HEK293T (cell line): ENCODE measurements at places on chromosomes 16 and 17.

GRCh38 chr16:74462361-74462760 is 41.1 kb upstream of the CLEC18B start:
- DNase-seq: no peak

DNA sequence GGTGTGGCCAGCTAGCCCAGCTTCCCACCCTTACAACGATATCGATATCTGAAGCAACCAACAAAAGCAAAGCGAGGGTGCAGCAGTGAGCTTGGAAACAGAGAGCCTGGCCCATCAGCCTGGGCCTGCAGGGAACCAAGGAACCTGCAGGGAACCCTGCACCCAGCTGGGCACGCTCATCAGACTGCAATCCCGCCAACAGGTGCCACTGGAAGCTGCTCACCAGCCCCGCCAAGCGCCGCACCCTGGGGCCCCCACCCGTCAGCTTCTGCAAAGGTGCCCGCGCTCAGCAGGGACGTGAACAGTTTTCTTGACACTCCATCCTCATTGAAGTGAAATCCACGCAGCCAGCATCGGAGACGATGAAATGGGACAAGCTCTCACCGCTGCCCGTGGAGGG is 250.7 kb downstream of the RBFOX3 start:
- DNase-seq: no peak

DNA sequence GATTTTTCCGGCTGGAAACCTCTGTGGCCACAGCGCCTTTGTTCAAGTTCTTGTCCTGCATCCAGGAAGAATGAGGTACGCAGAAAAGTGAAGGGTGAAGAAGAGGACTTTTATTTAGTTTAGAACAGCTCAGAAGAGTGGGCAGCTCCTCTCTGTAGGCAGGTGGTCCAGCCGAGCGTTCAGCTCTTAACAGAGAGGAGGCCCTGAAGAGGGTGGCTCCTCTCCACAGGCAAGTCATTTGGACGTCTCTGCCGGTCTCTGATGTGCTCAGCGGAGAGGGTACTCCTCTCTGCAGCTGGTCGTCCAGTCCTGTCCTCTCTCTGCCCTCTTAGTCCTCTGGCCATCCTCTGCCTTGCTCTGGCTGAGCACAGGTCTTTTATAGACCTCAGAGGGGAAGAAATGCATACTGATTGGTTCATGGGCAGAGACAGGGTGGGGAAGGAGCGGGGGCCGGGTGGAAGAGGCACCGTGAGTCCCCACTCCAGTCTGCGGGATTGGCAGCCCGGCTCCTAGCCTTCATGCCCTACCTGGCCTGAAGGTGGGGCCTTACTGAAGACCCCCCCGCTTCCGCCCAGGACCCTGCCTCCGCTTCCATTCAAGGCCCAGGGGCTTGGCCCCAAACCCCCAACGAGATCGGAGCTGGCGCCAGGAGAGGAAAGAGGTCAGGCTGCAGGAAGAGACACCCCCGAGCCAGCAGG is 70.0 kb upstream of the NKD1 start:
- no peak for DNase-seq

- no peak for DNase-seq
Measured at GRCh38 chr17:29379084-29379991, 10.8 kb upstream of the TAOK1 start.

- no peak for DNase-seq
Measured at GRCh38 chr17:57257895-57258851, 1.9 kb downstream of the MSI2 start.

- DNase-seq: no peak
Measured at GRCh38 chr17:2964370-2964769, 99.0 kb downstream of the OR1D5 start.

DNA sequence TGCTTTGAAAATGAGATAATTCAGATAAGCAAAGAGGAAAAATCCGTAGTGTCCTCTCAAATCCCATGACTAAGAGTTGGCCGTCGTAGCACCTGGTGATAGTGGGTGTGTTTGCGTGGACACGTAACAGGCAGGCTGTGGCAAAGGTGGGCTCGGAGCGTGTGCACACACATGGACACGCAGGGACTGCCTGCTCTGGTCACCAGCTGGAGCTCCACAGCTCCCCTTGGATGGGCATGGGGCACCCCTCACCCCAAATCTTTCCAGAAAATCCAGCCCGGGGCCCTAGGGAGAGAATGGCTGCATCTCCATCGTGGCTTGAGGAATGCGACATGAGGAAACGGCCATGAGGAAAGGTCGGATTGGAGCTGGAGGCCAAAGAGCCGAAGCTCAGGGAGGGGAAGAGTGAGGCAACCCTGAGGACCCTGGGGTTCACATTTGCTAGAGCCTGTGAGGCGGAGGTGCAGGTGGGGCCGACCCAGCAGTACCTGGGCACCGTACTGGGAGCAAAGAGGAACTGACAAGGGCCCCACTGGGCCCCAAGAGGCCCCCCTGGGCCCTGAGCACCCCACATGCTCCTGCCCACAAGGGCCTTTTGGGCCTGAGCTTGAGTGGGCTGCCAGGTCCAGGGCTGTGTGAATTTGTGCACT is 51.6 kb downstream of the DNAH17 start:
- DNase-seq: no peak

- peak; percentile 48 for DNase-seq
Measured at GRCh38 chr17:59620518-59621259, 994 bp downstream of the CLTC start.

DNA sequence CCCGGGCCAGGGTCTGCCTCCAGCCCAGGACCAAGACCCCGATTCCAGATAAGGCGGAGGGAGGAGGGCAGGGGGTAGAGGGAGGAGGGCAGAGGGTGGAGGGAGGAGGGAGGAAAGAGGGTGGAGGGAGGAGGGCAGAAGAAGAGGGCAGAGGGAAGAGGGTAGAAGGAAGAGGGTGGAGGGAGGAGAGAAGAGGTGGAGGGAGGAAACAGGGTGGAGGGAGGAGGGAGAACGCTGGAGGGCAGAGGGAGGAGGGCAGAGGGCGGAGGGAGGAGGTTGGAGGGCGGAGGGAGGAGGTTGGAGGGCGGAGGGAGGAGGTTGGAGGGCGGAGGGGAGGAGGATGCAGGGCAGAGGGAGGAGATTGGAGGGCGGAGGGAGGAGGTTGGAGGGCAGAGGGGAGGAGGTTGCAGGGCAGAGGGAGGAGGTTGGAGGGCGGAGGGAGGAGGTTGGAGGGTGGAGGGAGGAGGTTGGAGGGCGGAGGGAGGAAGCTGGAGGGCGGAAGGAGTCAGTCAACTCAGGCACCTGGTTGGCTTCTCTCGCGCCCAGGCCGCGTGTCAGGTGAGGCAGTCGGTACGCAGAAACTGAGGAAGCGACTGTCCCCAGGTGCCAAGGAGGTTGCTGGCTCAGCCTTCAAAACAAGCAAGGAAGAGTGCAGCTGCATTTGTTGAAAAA is 65.2 kb downstream of the KLHDC4 start:
- DNase-seq: no peak

- DNase-seq: peak; percentile 82
Measured at GRCh38 chr16:56191156-56191815, at the start of gene GNAO1. GNAO1 (plus strand) TSS chr16:56191489; CDS start chr16:56192236, 747 bp downstream.

DNA sequence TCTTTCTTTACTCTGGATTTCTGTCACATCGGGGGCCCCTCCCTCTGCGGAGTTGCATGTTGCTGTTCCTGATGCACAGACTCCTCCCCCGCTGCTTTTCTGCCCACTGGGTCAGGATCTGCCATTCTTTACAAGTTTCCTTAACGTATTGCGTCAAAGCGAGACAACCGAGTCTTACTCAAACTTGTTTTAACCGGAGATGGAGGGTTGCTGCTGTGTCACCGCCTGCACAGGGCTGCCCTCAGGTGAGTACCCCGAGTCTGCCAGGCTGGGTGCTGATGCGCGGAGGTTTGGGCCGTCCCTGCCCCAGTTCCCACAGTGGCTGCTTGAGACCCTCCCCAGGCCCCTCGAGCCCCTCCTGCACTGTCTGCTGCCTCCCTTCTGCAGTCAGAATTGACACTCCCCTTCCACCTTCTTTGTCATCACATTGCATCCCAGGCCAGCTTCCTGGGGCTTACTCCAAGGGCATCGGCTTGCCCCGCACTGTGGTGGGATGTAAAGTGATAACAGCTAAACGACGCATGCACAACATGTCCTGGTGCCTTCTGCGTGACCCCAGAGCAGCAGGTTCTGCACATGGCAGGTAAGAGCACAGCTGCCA is 19.3 kb downstream of the CARHSP1 start:
- no peak for DNase-seq

- no peak for DNase-seq
Measured at GRCh38 chr16:75584108-75584507, 17.9 kb downstream of the GABARAPL2 start.

GRCh38 chr16:84889066-84889465 is 69.3 kb downstream of the CRISPLD2 start:
- no peak for DNase-seq

- DNase-seq: peak; percentile 82
Measured at GRCh38 chr17:77086433-77087010, 54.2 kb upstream of the SEC14L1 start.

GRCh38 chr16:17397499-17397891 is 73.3 kb downstream of the XYLT1 start:
- DNase-seq: no peak
